ENCODE measurements at places on chromosomes 12 and 14. TPM values are rescaled to one million over a fixed set of nuclear protein-coding genes. Genes with fewer than 3 reads are reported as not detected.

NT5DC3 gene
- 4.2 TPM for total RNA-seq

KRT3 gene
- total RNA-seq, result not detected

EPS8 gene
- total RNA-seq, result 35.0 TPM

SERPINA9 gene
- not detected for total RNA-seq

GLIPR1 gene
- total RNA-seq, result 96.8 TPM

ADCY4 gene
- 41.8 TPM for total RNA-seq

BDKRB2 gene
- total RNA-seq, result not detected

PTPRO gene
- total RNA-seq, result not detected

CD4 gene
- 0.07 TPM for total RNA-seq

ASPG gene
- not detected for total RNA-seq

TAS2R8 gene
- total RNA-seq, result not detected

VASH1 gene
- 104 TPM for total RNA-seq

IL31 gene
- total RNA-seq, result not detected

GALNT9 gene
- 0.33 TPM for total RNA-seq

IL23A gene
- not detected for total RNA-seq

BCL11B gene
- total RNA-seq, result 0.14 TPM

TAPBPL gene
- 6.5 TPM for total RNA-seq

TAS2R7 gene
- not detected for total RNA-seq

ANO4 gene
- 0.13 TPM for total RNA-seq

PLEKHH1 gene
- 0.14 TPM for total RNA-seq

INHBC gene
- total RNA-seq, result not detected

SRRM4 gene
- not detected for total RNA-seq

ZNF410 gene
- 56.8 TPM for total RNA-seq

CACNA2D4 gene
- 0.18 TPM for total RNA-seq
